ENCODE measurements at places on chromosomes 11 and 22.

DNA sequence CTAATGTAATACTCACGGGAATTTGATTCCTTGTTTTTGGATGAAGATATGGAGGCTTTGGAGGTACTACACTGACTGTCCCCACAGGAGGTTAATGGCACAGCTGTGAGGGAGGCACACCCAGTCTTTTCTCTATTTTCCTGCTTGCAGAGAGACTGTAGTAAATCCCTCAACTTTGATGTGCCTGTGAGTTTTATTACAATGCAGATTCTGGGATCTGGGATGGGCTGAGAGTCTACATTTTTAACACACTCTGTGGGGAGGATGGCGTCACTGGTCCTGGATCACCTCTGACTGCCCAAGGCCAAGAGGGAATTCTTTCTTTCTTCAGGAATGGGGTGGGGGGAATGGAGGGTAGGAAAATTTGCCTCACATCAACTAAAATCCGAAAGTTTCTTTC lies 80.2 kb upstream of the NTM start:
- DNase-seq, result no peak

- no peak for DNase-seq
These were observed 10.7 kb upstream of the CD5 start for GRCh38 chr11:61091373-61092279.

GRCh38 chr22:48662476-48663135 lies 1165.1 kb downstream of the BRD1 start:
- no peak for DNase-seq

DNA sequence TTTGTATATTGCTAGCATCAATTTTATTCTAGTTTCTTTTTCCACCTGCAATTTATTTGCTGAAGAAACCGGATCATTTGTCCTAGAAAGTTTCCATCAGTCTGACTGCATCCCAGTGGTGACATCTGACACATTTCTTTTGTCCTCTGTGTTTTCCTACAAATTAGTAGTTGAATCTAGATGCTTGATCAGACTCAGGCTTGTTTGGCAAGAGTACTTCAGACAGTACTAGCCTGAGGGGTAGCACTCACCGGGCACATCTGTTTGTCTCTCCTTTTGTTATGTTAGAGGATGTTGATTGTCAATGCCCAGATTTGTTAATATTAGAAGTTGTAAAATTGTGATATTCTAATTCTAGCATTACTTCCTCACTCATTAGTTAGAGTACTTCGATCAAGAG lies 204.8 kb downstream of the SWAP70 start:
- no peak for DNase-seq

DNA sequence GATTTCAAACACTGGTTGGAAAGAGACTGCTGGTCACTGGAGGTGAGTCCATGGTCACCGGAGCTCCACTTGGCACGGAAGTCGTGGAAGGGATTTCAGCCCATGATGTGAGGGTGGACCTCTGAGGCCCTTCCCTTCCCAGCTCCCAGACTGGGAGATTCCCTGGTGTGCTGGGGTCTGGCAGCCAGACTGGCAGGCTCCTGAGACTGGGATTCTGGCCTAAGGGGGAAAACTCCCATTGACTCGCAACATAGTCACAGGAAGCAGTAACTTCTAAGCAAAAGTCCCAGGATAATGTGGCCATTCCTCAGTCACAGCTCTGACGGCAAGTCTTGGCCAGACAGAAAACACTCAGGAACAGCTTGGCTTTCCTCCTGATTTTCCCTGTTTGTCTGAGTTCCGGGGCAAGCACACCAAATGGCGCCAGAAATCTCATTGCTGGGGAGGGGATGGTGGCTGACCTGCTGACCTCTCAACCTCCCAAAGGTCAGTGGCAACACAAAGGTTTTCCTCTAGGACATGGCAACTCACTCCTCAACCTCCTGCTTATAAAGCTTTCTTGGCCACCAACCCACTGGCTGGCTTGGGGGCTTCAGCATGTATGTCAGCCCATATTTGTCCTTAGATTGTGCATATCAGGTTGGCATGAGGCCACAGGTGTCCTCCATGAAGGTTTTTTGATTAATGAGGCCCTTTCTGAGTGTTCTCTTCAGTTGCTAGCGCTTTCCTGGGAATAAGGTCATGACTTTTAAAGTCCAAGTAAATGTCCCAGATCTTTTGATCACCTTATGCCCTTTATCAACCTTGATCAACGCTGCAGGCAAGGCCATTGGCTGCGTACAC lies 99.5 kb downstream of the CCDC81 start:
- no peak for DNase-seq
